Mucosa of descending colon (tissue), 3 donors: ENCODE measurements at places on chromosomes 4 and X. TPM values are rescaled to one million over a fixed set of nuclear protein-coding genes. Genes with fewer than 3 reads are reported as not detected.

The UGT2B17 gene
- total RNA-seq: 1,338 TPM

The RBM46 gene
- total RNA-seq: not detected

The CSN1S1 gene
- total RNA-seq: not detected

The RNF175 gene
- total RNA-seq: not detected

The ENPEP gene
- 1.5 TPM for total RNA-seq

The UGT2B7 gene
- total RNA-seq: 5.2 TPM

The MND1 gene
- total RNA-seq: 5.3 TPM

GRCh38 chr4:68324519-68325262 lies 25.2 kb downstream of the YTHDC1 start:
- DNase-seq: no peak

- DNase-seq: no peak
These were observed 126.5 kb downstream of the ARSF start for GRCh38 chrX:3167771-3168170.

- no peak for DNase-seq
These were observed 52.9 kb upstream of the INTU start for GRCh38 chr4:127579821-127580220.

DNA sequence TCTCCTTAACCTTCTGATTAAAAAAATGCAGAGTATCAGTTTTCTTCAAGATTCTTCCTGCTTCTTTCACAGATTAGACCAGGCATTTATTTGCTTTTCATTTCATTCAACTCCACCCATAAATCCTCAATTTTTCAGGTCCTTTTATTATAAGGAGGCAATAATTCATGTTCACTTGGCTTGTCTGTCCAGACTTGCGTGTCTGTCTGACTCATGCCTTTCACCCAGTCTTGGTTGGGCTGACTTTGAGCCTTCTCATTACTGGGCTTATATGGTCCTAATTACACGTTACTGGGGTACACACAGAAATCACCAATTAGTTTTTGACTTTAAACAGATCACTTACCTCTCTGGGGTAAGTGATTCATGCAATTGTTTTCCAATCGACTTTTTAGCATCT lies 48.8 kb upstream of the GALNT7 start:
- no peak for DNase-seq

- no peak for DNase-seq
These were observed 3.3 kb downstream of the RBM47 start for GRCh38 chr4:40626183-40626990.

DNA sequence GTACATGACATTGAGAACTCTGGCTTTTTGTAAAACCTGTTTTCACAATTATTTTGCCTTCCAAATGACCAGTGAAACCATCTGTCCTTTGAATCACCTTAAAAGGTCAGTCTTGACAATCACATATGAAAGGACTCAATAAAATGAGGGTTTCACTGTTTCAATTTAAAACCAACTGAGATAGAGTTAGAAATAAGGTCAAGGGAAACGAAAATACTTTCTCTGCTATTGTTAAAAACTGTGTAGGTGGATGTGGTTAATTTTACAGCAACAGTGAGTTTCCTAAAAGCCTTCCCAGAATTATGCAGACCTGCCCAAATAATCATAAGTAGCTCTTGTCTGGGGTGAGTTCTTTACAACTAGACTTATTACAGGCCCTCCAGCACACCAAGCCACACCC lies 839.9 kb downstream of the RAB28 start:
- DNase-seq: no peak

DNA sequence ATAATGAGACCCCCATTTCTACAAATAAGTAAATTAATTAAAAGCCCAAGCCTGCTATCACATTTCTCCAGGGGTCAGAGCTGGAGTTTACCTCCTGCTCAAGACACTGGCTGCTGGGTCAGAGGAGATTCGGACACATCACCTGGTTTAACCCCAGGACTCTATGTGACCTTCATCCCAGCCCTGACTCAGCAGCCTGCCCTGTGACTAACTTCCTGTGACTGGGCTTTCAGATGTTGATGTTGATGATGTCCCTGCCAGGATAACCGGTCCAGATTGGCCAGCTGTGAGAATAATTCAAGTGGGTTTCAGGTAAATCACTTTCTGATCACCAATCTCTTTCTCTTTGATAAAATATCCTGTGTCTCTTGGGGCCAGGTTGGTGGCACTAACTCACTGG lies 102.4 kb upstream of the MAML3 start:
- no peak for DNase-seq
